Brain microvascular endothelial cell (primary cell): ENCODE measurements at places on chromosomes 3 and 15.
A peak's percentile ranks its signal among the peaks of the same experiment; 100 is the strongest.

DNA sequence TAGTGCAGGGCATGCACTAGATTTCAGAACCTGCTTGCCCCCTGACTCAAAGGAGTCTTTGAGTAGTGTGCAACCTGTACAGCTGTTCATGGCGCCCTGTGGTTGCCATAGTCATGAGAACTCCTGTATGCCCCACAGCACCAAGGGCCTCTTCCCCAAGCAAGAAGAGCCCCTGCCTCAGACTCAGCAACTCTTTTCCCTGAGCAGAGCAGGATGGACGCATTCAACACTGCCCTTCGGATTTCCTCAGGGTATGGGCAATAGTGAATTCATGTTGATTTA is 89.7 kb upstream of the KLF13 start:
- no peak for DNase-seq

DNA sequence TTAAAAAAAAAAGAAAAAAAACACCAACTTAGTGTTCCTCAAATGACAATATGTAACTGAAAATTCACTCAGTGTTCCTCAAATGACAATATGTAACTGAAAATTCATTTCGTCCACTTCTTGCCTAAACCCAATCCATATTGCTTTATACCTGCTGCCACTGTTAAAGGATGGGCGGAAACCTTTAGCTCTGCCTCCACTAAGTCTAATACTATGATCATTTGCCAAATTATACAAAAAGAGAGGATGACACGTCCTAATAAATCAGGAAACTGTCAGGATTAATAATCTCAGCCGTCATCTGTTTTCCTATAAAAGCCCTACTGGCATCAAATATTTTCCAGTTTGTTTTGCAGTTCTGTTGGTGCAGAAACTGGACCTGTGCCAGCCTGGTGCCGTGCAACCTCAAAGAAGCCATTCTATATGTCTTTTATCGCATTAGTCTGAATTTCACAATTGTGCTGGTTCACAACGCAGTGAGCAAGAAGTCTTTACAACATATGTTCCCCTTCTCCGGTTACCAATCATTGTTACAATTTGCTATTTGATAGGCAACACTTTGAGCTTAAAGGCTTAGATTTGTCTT is 160.4 kb upstream of the KCNH8 start:
- DNase-seq, result no peak

GRCh38 chr3:193897288-193897687 is 238.7 kb upstream of the HES1 start:
- no peak for DNase-seq

- no peak for DNase-seq
Measured at GRCh38 chr3:127233371-127233770, 40.4 kb downstream of the PRR23E start.

GRCh38 chr15:77026501-77027110 is 31.7 kb downstream of the PSTPIP1 start:
- no peak for DNase-seq

DNA sequence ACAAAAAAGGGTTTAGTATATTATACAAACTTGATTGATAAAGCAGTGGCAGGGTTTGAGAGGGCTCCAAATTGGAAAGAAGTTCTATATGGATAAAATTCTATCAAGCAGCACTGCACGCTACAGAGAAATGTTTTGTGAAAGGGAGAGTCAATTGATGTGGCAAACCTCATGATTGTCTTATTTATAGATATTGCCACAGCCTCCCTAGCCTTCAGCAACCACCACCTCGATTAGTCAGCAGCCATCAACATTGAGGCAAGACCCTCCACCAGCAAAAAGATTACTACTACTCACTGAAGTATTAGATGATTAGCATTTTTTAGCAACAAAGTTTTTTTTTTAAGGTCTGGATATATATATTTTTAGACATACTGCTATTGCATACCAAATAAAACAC is 296.7 kb downstream of the CHST2 start:
- DNase-seq, result no peak

GRCh38 chr3:140186421-140186920 is 251.5 kb downstream of the CLSTN2 start:
- DNase-seq, result peak; percentile 79

- peak; percentile 20 for DNase-seq
Measured at GRCh38 chr3:112303764-112304325, 9.8 kb upstream of the SLC9C1 start.

DNA sequence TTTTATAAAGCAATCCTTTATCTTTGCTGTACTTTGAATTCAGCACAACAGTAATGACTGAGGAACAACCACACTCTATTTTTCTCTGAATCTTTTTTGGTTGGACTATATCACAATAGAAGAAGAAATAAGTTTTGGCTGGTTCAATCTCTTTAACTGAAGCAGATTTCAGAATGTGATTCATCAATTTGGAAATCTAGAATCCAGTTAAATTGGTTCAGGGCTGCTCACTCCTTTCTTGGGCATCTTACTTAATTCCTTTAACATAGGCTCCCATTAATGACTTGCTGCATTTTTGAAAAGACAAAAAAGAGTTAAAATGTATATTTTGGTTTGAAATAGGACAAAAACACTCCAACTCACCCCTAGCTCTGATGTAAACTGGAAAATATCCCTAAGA is 688.3 kb upstream of the NECTIN3 start:
- no peak for DNase-seq

DNA sequence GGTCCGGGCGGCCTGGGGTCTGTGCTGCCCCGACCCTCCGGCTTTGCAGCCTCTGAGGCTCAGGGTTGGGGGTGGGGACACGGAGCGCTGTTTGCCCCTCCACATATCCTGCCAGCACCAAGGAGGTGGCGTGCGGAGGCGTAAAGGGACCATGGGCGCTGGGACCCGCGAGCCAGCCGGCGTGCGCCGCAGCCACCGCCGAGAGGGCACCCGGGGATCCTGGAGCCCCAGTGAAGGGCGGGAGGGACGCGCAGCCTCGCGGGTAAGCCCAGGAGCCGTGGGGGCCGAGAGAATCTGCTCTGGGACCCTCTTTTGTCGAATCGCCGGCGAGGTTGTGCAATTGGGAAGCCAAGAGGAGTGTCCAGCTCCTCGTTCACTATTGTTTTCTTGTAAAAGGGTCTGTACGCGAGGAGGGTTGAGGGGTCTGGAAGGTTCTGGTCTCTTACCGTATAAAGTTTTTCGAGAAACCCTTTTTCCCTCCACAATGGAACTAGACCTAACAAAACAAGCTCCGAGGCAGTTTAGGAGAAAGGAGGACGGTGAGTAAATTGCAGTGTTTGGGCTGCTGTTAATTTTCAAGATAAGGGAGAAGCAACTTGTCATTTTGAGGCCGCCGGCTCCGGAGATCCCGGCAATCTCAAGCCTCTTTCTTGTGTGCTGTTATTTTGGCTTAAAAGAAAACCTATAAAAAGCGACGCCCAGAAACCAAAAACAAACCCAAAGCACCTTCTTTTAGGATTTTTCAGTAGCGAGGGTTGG is 29.9 kb upstream of the ST3GAL6 start:
- no peak for DNase-seq

DNA sequence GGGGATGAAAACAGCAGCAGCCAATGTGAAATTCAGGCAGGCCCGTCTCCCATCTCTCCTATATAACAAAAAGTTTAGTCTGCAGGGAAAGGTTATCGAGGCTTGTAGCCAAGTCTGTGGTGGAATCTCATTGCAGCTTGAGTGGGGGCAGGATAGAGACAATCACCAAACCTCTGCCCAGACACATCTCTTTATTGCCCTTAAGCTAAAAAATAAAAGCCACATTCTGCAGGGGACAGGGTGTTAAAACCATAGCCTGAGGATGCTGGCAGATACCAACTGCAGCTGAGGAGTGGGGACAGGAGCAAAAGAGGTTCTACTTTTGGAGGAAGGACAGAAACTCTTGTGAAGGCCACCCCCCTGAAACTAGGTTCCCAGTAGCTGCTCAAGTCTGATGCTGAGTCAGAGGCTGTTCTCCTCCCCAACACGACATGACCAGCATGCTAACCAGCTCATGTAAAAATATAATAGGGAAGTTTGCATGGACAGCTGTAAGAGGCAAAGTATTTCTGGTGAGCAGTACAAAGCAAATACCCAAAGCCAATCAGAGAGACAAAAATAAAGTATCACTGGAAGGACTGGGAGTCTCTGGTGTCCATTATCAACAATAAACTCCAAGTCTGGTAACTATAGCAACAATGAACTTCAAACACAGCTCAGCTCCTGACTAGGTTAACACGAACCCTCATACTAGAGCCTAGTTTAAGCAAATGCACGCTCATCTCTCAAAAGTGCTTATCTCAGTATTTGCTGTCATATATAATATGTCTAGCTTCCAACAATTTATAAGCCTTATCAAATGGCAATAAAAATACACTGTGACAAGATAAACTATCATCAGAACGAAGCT is 362.2 kb upstream of the SLCO3A1 start:
- DNase-seq, result no peak

GRCh38 chr15:66877477-66878271 is 175.6 kb downstream of the SMAD6 start:
- no peak for DNase-seq

DNA sequence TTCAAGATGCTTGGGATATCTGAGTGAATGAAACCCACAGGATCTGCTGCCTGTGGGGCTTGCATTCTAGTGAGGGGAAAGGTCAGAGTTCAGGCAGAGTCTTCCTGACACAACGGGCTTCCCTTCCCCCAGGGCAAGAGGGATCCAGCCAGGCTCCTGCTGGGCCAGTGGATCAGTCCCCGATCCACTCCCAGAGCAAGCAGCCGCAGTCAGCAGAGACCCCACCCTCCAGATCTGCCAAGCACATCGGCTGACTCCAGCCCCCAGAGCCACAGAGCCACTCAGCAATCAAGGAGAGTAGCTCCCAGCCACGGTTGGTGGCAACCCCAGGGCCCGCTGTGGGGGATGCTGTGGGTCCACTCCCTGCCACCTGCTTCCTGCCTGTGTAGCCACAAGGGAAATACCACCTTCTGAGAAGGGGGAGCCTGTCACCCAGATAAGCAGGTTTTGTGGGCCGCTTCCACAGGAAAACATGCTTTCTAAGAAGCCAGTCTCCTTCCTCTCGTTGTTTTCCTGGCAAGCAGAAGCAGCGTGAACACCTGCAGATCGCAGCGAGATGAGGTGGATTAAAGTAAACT is 44.9 kb downstream of the CPN2 start:
- DNase-seq, result no peak

DNA sequence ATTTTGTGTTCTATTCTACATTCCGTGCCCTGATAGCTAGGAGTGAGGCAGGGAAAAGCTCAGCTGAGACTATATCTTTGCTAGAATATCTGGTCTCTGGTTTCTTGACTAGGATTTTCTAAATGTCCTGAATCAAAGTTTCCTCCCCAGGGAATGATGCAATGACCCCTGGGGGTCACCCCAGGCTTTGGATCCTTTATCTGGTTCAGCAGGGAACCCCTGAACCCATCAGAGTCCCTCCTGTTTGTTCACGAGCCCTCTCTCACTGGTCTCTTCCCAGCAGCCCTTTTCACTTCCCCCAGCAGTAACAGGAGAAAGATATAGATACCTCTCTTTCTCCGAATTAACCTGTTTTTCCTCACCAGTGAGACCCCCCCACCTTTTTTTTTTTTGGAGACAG is 14.3 kb downstream of the TM2D3 start:
- DNase-seq, result no peak

GRCh38 chr3:8286749-8287148 is 214.9 kb upstream of the LMCD1 start:
- DNase-seq, result no peak
